ENCODE measurements at places on chromosomes 11 and 22.

DNA sequence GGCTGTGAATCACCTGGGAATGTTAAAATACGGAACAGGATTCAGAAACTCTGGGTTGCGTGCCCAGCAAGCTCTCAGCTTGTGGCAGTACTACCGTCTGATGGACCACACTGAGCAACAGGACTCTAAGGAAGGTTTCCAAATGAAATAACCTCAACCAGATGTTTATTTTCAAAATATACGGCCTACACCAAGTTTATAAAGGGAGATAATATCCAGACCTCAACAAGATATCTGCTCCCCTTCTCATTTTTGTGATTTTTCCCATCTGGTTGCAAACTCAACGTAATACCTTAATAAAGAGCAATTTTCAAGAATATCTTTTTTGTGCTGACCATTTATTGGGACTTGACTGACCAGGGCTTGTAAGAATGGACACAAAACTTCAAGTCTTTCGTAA, 49.4 kb downstream of the SLC25A17 start:
- DNase-seq, result no peak

GRCh38 chr22:36331912-36332622, 55.7 kb downstream of the MYH9 start:
- no peak for DNase-seq

DNA sequence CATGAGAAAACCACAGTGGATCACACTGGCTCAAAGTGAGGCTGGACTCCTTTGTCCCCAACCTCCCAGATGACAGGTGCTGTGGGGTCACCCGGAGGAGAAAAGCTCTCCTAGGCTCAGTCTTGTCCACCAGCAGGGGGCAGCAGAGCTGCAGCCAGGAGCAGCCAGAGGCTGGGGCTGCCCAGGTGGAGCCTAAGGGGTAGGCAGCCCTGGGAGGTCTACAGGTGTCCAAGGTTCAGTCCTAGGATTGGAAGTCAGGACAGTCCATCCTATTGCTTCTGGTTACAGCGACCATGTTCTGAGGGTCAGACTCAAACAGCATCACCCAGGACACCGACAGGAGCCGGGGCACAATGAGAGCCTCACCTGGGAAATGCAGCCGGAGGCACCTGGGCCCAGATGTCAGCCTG, 77.6 kb upstream of the IGLL5 start:
- DNase-seq, result no peak

GRCh38 chr11:75782540-75783263, 14.1 kb downstream of the DGAT2 start:
- DNase-seq, result no peak

GRCh38 chr22:38201371-38201710, 453 bp upstream of the MAFF start:
- no peak for DNase-seq

DNA sequence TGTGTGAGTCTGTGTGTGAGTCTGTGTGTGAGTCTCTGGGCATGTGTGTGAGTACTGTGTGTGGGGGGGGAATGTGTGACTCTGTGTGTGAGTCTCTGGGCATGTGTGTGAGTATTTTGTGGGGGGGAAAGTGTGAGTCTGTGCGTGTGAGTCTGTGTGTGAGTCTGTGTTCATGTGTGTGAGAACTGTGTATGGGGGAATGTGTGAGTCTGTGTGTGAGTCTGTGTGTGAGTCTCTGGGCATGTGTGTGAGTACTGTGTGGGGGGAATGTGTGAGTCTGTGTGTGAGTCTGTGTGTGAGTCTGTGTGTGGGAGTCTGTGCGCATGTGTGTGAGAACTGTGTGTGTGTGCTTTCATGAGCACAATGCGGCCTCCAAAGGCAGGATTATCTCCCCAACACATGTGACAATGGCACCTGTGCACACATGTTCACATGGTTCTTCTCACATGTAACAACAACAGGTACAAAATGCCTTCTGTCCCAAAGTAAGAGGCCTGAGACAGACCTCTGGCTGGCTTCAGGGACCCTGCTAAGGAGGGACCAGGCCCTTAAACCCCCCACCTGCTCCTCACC, 1.6 kb downstream of the CD5 start:
- no peak for DNase-seq

- DNase-seq, result no peak
These were observed 29.5 kb downstream of the UBASH3B start for GRCh38 chr11:122685041-122685440.

DNA sequence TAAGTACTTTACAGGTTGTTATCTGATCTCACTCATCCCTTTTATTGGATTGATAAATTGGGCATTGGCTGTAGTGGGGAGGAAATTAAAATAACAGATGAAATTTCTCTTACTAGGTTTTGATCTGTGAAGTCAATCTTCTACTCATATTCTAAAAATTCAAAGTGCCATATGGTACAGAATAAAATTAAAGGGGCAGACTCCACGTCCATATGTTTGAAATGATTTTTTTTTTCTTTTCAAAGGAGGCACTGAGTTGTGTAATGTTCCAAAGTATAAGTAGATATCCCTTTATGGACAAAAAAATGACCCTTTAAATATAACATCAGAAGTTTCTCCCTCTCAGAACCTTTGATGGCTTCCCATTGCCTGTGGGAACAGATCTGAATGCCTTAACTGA, 207.4 kb downstream of the DBX1 start:
- DNase-seq, result no peak

- DNase-seq, result no peak
These were observed 19.9 kb downstream of the EMID1 start for GRCh38 chr22:29225422-29226090.

GRCh38 chr11:133948711-133949110, 8.1 kb downstream of the IGSF9B start:
- DNase-seq, result no peak

DNA sequence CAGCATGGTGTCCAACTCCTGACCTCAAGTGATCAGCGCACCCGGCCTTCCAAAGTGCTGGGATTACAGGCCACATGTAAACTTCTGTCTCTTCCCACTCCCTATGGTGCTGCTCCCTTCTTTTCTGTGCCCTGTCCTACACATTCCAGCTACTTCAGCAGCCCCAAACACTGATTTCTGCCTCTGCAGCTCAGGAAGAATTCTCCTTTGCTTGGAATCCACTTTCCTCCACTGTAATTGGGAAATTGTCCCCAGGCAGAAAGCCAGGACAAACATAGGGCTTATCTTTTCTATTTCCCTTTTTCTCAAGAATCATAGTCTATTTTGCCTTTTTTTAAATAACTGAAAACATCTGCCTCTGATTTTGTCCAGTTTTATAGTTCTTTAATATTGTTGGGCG, 21.3 kb upstream of the DRG1 start:
- DNase-seq, result no peak

- no peak for DNase-seq
These were observed 17.5 kb downstream of the SAAL1 start for GRCh38 chr11:18088366-18088765.

DNA sequence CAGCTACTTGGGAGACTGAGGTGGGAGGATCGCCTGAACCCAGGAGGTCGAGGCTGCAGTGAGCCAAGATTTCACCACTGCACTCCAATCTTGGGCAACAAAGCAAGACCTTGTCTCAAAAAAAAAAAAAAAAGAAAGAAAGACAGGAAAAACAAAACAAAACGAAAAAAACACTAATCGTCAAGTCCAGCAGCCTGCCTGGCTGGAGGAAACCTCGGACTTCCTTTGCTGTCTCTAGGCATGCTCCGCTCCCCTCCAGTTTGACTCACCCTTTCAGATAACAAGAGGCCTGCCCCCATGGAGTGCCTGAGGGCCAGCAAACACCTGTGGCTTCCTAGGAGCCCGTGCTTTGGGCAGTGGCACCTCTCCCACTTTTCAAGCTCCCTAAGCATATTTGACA, 28.8 kb upstream of the CHKA start:
- DNase-seq, result no peak

DNA sequence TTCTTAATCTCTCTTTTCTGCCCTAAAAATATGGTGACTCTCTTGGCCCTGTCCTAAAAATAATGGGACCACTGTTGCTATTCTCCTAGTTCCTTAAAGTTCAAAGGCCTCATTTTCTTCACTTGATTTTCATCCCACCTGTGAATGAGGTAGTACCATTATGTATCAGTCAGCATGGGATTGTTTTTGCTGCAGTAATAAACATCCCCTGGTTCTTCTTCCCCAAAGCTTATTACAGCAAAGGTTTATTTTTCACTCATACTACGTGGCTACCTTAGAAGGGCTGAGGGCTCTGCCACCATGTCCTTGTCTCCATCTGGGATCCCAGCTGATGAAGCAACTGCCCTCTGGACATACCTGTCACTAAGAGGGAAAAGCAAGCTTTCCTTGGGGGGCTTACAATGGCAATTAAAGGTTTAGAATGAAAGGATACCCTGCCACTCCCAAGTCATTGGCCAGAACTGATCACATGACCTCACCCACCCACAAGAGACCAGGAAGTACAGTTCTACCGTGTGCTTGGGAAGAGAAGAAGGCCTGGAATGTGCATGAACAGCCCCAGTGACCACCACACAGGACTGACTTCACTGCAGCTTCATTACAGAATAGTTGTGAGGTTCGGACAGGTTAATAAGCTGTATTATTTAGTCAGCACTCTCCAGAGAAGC, 7.8 kb downstream of the TTC38 start:
- no peak for DNase-seq

- no peak for DNase-seq
These were observed 19.1 kb downstream of the ABCC8 start for GRCh38 chr11:17457396-17458173.

GRCh38 chr11:100930185-100930778, 199.3 kb downstream of the PGR start:
- no peak for DNase-seq

- DNase-seq, result no peak
These were observed 942.3 kb downstream of the NTM start for GRCh38 chr11:132312701-132313111.

GRCh38 chr22:20974336-20974955, 7.4 kb downstream of the AIFM3 start:
- no peak for DNase-seq

DNA sequence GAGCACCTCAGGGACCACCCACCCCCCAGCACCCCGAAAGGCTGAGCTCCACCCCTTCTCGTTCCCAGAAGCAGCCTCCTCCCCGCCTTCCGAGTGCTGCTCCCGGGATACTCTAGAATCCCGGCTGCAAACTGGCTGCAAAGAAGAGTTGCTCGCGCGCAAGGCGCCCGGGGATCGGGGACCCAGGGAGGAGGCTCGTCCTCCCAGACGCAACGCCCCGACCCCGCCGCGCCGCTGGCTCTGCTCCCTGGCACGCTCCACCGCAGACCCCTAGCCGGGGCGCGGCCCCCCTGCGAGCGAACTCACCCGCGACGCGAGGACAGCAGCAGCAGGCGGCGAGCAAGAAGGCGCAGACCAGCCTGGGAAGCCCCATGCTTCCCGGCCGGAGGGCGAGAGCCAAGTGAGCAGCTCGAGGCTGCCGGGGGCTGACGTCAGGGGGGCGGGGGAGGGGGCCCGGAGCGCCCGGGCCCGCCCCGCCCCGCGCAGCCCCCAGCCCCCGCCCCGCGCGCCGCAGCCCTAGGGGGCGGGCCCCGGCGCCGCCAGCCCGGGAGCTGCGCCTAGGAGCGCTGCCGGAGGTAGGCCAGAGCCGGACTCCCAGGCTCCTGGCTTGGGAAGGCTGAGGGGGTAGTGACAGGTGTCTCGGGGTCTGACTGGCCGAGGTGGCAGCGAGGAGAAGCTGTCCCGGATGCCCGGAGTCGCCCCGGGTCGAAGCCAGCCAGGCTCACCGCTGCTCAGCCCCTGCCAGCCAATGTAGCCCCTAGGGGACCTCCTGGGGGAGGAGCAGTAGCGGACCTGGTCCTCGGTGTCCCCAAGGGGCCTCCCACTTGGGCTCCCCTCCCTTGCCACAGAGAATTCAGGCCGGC, at the start of gene MCAM:
TSS of gene MCAM (minus strand) at position 402 of the 863 bp plus-strand sequence. CDS start at position 373, 29 bp downstream.
- no peak for DNase-seq

DNA sequence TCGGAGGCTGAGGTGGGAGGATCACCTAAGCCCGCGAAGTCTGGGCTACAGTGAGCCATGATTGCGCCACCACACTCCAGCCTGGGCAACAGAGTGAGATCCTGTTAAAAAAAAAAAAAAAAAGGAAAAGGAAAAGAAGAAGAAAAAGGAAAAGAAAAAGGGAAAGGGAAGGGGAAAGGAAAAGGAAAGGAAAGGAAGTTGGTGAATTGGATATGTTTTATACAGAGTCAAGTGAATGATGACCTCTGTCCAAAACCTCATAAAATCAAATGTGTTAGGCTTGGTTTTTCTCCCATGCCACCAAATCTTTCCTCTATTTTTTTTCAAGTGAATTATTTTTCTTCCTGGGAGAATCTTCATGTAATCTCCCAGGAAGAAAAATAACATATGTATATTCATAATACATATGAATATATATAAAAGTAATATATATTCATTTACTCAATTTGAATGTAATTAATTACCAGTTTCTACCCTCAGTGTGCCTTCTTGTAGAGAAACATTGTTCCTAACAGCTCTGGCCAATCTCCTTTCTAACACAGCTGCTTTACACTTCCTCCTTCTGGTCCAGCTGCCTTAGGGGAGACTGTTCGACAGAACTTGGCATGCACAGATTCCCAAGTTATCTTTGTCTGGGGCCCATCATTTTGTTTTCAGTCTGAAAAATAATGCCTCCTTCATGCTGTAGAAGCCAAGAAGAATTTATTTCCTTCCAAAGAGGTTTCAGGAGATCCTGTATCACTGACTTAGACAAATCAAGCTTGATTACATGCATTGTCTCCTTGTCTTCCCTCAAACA, 111.9 kb downstream of the CCDC34 start:
- DNase-seq, result no peak

DNA sequence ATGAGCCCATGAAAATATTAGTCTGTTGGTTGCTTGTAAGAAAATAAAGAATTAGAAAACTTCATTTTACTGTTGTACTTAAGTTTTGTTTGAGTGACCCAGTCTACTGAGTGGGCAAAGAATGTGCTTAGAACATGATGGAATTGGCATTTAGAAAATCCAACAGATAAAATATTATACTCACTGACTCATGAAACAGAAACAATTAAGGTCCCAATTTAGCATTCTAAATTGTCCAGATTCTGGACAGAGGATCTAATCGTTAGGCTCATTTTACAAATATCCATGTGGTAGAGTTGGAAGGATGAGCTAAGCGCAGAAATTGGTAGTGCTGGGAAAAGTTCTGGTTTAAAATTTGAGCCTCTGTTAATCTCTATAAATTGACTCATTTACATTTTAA, 45.4 kb downstream of the METTL15 start:
- DNase-seq, result no peak

DNA sequence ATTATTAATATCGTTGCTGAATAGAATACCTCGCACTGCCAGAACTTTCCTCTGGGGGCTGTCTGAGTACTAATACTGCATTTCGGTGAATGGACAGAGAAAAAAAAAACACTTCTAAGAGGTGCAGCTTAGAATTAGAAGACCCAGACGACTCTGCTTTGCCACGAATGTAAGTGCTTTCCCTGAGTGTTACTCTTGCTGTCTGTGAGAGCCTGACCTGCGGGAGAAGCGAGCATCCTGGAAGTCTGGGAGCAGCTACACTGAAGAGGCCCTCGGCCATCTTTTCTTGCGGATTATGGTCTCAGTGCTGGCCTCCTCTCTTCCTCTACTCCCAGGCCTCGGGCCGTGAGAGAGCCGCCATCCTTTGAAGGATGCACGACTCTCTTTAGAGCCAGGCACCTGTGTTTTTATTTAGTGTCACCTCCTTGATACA, 94.9 kb downstream of the SCN3B start:
- no peak for DNase-seq
